Left cardiac atrium (tissue), 4 donors: ENCODE measurements at places on chromosomes 5 and 9.

GRCh38 chr5:109496112-109496511, 86.3 kb upstream of the PJA2 start:
- no peak for DNase-seq

DNA sequence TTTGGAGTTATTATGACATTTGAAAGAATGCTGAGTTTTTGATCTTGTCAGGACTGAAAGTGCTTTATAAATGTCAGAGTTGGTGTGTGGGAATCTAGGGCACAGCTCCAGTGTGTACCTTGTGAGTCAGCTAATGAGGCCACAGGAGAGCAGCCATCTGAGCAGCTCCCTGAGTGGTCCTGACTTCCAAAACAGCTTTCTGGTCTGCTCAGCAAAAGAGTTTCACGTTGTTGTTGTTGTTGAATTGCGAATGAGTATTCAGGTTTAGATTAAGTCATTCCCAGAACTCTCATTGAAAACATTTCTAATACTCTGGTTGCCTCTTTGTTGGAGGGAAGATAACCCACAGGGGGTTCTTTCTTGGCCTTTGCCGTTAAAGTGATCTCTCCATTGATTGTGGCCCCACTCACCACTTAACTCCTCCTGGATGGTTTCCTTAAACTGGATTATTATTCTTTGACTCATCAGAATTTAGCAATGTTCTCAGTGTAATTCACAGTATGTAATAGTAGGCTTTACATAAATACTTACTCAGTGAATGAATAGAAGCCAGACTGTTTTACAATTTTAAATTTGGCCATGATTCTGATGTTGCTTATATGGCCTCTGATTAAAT, 125.1 kb upstream of the SGCD start:
- peak; percentile 22 for DNase-seq

GRCh38 chr9:89799766-89800165, 195.0 kb downstream of the GADD45G start:
- no peak for DNase-seq

DNA sequence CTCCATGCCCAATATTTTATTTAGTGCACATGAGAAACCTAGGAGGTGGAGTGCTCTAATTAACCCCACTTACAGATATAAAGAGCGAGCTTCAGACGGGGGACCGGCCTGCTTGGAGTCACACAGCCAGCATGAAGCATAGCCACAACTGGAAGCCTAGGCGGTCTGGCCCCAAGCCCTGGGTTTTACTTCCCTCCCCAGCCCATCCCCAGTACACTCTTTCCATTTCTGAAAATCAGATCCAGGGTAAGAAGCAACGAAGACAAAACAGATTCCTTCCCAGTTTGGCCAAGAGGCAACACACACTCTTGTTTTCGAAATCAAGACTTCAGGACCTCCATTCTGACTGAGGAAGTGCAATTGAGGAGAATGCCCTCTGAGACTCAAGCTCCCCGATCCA, 27.1 kb downstream of the KCNMB1 start:
- no peak for DNase-seq

GRCh38 chr5:95731571-95732554, 727 bp downstream of the RHOBTB3 start:
- DNase-seq: peak; percentile 61

- no peak for DNase-seq
Observed at GRCh38 chr5:120872297-120872696, 408.2 kb downstream of the PRR16 start.

GRCh38 chr5:173499471-173500212, 116.8 kb downstream of the BOD1 start:
- DNase-seq: peak; percentile 28

- DNase-seq: no peak
Observed at GRCh38 chr5:174547814-174548213, 176.6 kb upstream of the MSX2 start.

DNA sequence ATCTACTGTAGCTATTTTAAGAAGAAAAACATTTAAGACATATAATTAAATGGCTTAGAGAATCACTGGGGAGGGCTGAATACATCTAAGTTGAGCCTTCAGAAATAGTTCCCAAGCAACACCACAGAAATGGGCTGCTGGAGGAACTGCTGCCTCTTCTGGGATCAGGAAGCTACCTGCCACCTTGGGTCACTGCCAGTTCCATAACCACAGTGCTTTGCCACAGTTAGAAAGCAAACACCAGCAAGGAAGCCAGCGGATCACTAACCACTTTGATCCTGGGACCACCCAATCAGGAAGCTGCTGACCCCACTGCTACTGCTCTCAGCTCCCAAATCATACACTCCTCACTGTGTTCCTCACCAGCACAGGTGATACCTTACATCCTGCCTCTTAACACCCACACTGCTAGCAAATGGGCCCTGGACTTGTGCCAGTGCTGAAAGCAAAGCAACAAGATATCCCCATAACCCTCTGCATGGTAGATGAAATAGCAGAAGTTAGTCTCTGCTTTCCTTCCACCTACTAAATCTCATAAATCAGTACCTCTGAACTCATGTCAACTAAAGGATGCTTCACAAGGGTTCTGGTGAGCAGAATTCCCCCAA, 346.9 kb downstream of the DEPDC1B start:
- DNase-seq: no peak

- no peak for DNase-seq
Observed at GRCh38 chr9:33408087-33408486, 5.7 kb upstream of the AQP7 start.

- DNase-seq: no peak
Observed at GRCh38 chr5:139438707-139439012, 665 bp downstream of the DNAJC18 start.

DNA sequence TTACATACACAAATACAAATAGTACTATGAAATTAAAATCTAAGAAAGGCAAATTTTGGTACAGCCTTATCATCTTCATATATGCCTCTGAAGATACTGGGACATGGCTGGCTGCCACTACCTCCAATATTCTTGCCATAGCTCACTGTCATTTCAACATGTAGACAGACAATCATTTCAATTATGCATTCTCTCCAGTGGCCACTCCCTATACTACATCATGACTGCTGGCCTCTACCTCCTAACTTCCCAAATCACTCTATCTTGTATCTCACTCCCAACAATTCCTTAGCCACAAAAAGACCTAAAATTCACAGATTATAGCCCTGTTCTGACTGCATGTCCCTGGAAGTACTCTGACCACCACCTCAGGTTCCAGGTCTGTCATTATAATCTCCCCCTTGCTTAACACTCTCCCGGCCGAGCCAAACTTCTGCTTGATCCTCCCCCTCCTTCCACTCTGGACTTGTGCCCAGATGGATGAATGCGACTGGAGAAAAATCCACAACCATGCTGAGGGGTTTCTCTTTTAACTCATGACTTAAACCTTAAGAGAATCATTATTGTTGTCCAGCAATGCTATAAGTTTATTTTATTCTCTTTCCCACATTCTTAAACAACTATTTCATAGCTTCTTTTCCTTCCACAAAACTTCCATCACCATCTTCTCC, 225.3 kb upstream of the TLE4 start:
- DNase-seq: no peak

- DNase-seq: no peak
Observed at GRCh38 chr5:25944786-25945185, 1093.6 kb downstream of the CDH9 start.

GRCh38 chr5:9251379-9251980, 294.4 kb downstream of the SEMA5A start:
- no peak for DNase-seq

GRCh38 chr9:131745610-131746009, 5.7 kb upstream of the RAPGEF1 start:
- DNase-seq: no peak
